ENCODE measurements at places on chromosomes 13 and 19.
A peak's percentile ranks its signal among the peaks of the same experiment; 100 is the strongest.

DNA sequence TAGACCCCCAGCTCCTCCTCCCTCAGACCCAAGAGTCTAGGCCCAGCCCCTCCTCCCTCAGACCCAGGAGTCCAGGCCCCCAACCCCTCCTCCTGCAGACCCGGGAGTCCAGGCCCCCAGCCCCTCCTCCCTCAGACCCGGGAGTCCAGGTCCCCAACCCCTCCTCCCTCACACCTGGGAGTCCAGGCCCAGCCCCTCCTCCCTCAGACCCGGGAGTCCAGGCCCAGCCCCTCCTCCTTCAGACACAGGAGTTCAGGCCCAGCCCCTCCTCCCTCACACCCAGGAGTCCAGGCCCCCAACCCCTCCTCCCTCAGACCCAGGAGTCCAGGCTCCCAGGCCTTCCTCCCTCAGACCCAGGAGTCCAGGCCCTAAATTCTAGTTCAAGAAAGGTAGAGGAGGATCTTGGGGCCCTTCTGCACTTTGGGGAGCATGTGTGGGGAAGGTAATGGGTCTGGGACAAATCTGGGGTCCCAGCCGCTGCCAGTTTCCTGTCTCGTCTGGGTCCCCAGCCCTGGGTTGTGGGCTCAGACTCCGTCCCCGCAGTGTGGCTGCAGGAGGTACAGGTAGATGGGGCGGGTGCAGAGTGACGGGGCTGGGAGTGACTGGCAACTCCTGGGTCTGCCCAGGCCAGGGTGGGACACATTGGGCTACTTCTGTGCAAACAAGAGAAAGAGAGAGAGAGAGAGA is 3.2 kb upstream of the TMEM190 start:
- no peak for DNase-seq

DNA sequence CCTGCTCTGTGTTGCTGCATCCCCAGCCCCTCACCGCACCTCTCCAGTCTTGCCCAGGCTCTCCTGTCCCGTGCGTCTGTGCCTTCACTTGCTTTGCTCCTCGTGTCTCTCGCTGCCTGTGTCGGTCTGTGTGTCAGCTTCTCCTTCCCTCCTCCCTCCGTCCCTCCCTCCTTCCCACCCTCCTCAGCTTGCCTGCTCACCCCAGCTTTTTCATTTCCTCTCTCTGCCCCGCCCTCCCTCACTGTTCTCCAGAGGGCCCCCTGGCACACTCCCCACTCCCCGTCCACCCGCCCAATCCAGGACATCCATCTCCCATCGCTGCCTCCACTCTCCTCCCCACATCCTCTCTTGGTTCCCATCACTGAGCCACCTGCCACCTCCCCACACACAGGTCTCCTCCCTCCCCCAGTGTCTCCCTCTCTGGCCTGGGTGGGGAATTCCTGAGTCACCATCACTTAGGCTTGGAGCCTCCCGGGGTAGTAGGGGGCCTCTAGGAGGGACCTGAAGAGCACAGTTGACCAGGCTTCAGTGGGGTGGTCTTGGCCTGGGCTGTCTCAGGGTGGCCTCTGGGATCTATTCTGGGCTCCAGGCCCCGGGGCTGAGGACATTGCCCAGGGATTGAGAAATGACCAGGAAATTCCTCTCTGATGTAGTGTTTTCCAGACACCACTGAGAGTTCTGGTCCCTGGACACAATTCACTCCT is at the start of gene PTGIR:
Gene PTGIR (minus strand): TSS at position 132 of the 704 bp plus-strand sequence. CDS start 864 bp downstream, outside the sequence.
- DNase-seq, result peak; percentile 48

GRCh38 chr13:51839711-51840540 is 5.1 kb downstream of the TMEM272 start:
- no peak for DNase-seq

- DNase-seq, result peak; percentile 54
These were observed 7.3 kb downstream of the PIAS4 start for GRCh38 chr19:4014541-4015491.

GRCh38 chr19:49701271-49701786 is 10.4 kb downstream of the CPT1C start:
- no peak for DNase-seq

GRCh38 chr13:88552966-88553365 is 881.8 kb downstream of the SLITRK5 start:
- DNase-seq, result no peak

GRCh38 chr19:18586306-18586705 is 2.3 kb upstream of the REX1BD start:
- no peak for DNase-seq

- DNase-seq, result no peak
These were observed 92.2 kb downstream of the TSHZ3 start for GRCh38 chr19:31257025-31257424.
